Mesothelial cell of epicardium (in vitro differentiated cells): ENCODE measurements at places on chromosomes 2 and 18. TPM values are rescaled to one million over a fixed set of nuclear protein-coding genes. Genes with fewer than 3 reads are reported as not detected.

The BMP10 gene
- 0.13 TPM in 1 of 3 replicates, not detected in the others for total RNA-seq

The GPR45 gene
- total RNA-seq, result not detected in 3 replicates

The DCDC2C gene
- total RNA-seq, result not detected in 3 replicates

The HSPE1 gene
- total RNA-seq, result 91.8 to 102 TPM (median 96.4 TPM) in 3 replicates

The GAL3ST2 gene
- total RNA-seq, result 0.86 to 1.1 TPM (median 1.1 TPM) in 3 replicates

The LHCGR gene
- 0.13 TPM in 1 of 3 replicates, not detected in the others for total RNA-seq

The NAT8 gene
- total RNA-seq, result not detected in 3 replicates

The RPRM gene
- 14.4 to 15.5 TPM (median 15.2 TPM) in 3 replicates for total RNA-seq
